ENCODE measurements at places on chromosomes 2 and 18.

- no peak for DNase-seq
These were observed 258.3 kb downstream of the SS18 start for GRCh38 chr18:25832001-25832604.

GRCh38 chr2:23843051-23843976 lies 83.6 kb downstream of the ATAD2B start:
- no peak for DNase-seq

GRCh38 chr2:146544701-146545100 lies 1300.1 kb upstream of the ACVR2A start:
- DNase-seq: no peak

- no peak for DNase-seq
These were observed 53.4 kb upstream of the KLF7 start for GRCh38 chr2:207219081-207219630.

DNA sequence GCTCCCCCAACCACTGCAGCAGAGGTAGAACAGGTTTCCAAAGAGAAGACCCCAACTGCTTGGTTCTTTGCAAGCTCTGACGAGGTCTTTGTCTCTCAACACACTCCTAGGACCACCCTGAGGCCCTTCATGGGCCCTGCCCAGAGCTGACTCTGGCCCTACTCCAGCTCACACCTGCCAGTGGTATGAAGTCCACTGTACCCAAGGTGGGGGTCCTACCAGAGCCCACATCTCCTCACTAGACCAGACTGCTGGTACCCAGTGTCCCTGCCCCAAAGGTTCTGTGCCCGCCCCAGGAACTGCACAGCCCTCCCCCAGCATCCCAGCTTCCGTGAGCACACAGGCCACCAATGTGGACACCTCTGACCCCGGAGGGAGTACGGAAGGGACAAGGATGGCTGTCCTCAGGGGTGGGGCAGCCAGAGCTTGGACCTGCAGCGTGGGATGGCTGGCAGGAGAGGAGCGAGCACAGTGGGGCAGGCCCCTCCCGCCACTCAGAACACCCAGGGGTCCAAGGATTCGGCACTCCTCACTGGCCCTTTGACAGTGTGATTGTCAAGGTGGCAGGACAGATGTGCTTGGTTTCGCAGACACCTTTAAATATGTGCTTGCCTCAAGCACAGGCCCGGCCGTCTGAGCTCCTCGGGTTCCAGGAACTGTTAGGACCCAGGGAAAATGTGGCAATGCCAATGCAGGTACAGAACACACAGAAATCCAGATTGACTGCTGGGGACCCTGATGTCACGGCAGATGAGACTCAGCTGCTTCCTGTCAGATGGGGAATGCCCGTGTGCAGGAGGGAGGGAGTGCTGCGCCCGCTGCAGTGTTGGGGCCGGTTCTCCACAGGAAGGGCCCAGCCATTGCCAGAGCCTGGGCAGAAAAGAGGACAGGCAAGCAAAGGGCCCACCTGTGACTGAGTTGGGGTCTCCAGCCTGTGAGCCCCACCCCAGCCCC lies 51.2 kb downstream of the MTERF4 start:
- DNase-seq: no peak

DNA sequence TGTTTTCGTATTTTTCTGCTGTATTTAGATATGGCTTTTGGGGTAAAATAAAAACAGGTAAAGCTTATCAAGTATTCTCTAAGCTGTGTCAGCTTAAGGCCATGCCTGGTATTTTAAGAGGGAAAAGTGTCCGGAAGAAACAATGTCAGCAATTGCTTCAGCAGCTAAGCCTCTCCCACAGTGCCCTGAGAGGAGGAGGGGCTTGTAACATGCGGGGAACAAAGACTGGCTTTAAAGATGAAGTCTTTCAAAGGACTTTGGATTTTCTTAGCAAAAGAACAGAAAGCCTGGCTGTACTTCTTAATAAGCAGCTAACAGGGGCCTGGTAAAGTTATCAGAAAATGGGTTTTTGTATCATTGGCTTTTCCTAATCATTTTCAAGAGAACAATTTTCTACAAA lies 102.8 kb downstream of the PXDN start:
- no peak for DNase-seq

DNA sequence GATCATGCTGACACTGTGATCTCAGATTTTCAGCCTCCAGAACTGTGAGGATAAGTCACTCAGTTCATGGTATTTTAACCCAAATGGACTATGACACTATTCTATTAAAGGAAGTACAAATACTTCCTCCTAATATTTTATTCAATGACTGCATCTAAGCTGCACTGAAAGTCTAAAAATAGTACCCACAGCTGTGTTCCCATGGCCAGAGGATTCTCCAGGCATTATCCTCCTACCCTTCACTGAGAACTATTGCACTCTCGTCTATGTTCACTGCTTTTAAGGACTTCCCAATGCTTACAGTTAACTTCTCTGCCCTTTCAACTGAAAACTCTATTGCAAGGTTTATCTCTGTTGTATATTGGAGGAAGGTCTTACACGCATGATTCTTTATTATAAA lies 15.2 kb downstream of the LRATD1 start:
- DNase-seq: no peak

- no peak for DNase-seq
These were observed 69.1 kb upstream of the DTNB start for GRCh38 chr2:25742501-25742900.
